Stimulated activated CD8-positive, alpha-beta memory T cell treated with anti-CD3 and anti-CD28 coated beads, Interleukin-2, amount 100 ng/mL, for 1 hour (primary cell): ENCODE measurements at places on chromosomes 16 and 17.

DNA sequence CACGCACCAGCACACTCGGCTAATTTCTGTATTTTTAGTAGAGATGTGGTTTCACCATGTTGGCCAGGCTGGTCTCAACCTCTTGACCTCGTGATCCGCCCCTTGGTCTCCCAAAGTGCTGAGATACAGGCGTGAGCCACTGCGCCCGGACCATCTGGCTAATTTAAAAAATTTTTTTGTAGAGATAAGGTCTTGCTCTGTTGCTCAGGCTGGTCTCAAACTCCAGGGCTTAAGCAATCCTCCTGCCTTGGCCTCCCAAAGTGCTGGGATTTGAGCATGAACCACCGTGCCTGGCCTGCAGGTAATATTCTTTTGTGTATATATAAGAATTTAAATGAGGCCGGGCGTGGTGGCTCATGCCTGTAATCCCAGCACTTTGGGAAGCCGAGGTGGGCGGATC, 115.0 kb downstream of the RPTOR start:
- no peak for DNase-seq

GRCh38 chr16:52618753-52619497, 72.0 kb upstream of the TOX3 start:
- DNase-seq: no peak

GRCh38 chr16:81696961-81697615, 82.0 kb upstream of the PLCG2 start:
- no peak for DNase-seq

DNA sequence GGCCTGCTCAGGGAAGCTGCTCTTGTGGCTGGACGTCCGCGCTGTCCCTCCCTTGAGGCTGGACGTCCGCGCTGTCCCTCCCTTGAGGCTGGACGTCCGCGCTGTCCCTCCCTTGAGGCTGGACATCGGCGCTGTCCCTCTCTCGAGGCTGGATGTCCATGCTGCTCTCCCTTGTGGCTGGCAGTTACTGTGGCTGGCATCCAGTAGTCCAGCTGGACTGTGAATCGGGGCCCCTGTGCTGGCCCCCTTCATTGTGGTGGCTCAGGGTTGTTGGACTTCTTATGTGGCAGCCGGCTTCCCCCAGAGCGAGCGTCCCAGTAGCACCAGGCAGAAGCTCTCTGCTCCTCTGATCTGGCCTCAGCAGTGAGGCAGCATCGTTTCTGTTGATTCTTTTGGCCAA, 141.5 kb downstream of the IRF8 start:
- DNase-seq: no peak

DNA sequence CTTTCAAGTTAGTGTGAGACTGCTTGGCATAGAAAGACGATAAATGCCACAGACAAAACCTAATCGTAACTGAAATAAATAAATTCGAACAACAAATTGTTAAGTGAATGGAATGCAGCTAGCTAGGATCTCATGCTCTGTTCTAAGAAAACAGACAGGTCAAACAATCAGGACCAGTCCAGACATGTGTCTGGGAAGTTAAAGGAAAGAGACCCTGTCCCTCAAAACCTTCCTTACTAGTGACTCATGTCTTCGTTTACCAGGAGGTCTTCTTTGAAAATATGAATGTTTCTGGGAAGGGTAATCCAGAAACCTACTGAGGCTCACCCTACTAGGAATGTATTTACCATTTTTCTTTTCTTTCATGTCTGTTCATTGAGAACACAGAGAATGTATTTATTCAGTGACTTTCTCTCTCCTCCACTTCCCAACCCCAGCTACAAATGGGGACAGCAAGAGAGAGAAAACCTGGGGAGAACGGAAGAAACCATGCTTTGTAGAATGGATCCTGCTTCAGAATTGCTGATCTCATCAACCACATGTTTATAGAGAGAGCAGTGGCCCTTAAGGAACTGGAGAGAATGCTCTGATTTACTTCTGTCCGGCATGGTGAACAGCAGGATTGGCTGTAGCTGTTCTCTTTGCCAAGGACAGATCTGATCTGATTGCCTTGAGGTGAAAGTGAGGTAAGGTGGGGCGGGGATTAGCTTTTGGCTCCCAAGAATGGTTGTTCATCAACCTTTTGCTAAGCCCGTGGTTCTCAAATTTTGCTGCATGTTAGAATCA, 39.4 kb upstream of the DHX8 start:
- DNase-seq: no peak

GRCh38 chr16:12349936-12350850, 373.7 kb downstream of the SNX29 start:
- DNase-seq: no peak

DNA sequence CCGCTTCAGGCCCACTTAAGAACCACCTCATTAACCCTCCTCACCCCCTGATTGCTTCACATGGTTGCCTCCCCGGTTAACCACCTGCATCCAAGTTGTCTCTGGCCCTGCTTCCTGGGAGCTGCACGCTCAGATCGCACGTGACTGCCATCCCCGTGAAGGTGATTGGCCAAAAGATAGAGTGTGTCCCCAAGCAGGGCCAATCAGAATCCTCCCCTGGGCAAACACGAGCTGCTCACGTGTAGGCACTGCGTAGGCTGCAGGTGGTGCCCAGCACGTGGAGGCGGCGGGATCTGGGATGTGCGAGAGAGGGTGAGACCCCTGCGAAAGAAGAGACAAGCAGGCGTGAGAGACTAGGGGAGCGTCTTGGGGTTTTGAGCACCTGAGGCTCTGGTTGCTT, 111.8 kb upstream of the CRHR1 start:
- DNase-seq: no peak

GRCh38 chr17:6940186-6940649, 55.6 kb upstream of the ALOX12 start:
- no peak for DNase-seq

GRCh38 chr17:72677714-72678390, 414.6 kb downstream of the SLC39A11 start:
- no peak for DNase-seq

GRCh38 chr16:81608523-81609209, 164.1 kb downstream of the CMIP start:
- DNase-seq: no peak

DNA sequence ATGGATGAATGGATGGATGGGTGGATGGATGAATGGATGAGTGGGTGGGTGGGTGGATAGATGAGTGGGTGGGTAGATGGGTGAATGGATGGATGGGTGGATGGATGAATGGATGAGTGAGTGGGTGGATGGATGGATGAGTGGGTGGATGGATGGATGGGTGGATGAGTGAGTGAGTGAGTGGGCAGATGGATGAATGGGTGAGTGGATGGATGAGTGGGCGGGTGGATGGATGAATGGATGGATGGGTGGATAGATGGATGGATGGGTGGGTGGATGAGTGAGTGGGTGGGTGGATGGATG, 6.4 kb upstream of the KATNB1 start:
- DNase-seq: no peak

DNA sequence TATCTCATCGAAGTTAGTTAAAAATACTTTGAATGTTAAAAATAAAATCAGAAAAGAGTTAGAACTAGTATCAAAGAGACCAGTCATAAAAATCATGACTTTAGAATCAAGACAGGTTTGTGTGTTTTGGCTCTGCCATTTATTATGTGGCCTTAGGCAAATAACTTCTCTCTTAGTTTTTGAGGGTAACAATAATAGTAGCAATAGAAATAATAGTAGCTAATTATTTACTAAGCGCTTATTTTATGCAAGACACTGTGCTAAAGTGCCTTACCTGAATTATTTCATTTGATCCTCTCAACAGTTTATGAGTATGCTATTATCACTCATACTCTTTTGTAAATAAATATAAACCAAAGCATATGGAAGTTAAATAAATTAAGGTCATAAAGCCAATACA, 77.0 kb downstream of the SMURF2 start:
- DNase-seq: no peak

GRCh38 chr16:78552106-78552675, 452.7 kb downstream of the WWOX start:
- DNase-seq: no peak
